NCI-H526 treated with DMSO at 0.1 percent for 48 hours (cell line): ENCODE measurements at places on chromosomes 16 and 17.

- no peak for DNase-seq
Measured at GRCh38 chr16:2366660-2367309, 26.3 kb upstream of the ABCA3 start.

- DNase-seq, result no peak
Measured at GRCh38 chr16:79072517-79072916, 528.0 kb downstream of the MAF start.

DNA sequence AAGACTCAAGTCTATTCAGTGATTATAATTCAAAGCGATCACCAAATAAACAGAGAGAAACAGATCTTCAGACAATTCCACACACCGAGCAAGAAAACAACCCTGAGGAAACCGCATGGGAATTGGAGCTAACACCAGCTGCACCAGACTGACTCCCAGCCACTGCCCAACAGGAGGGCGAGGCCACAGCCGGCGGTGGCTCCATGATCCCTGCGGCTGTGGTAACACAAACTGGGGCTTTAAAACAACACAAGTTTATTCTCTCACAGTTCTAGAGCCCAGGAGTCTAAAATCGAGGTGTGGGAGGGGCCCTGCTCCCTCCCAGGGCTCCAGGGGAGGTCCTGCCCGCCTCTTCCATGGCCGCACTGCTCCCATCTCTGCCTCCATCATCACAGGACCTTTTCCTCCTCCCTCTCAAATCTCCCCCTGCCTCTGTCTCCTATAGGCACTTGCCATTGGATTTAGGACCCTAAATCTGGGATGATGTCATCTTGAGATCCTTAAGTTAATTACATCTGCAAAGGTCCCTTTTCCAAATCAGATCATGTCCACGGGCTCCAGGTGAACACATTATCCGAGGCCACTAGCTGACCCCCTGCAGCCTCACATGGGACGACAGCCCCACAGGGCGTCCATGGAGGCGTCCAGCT lies 9.7 kb upstream of the HEXD start:
- DNase-seq, result no peak

GRCh38 chr17:44338702-44339101 lies 6.4 kb upstream of the GRN start:
- DNase-seq, result no peak

- no peak for DNase-seq
Measured at GRCh38 chr17:58120195-58120822, 27.9 kb upstream of the OR4D1 start.

GRCh38 chr17:46742565-46743270 lies 75.8 kb downstream of the WNT3 start:
- DNase-seq, result no peak
